ENCODE measurements at places on chromosomes 1 and 21.

- DNase-seq: no peak
Observed at GRCh38 chr21:36874665-36875064, 91.8 kb downstream of the HLCS start.

- DNase-seq: no peak
Observed at GRCh38 chr1:21192284-21192683, 15.6 kb upstream of the EIF4G3 start.

DNA sequence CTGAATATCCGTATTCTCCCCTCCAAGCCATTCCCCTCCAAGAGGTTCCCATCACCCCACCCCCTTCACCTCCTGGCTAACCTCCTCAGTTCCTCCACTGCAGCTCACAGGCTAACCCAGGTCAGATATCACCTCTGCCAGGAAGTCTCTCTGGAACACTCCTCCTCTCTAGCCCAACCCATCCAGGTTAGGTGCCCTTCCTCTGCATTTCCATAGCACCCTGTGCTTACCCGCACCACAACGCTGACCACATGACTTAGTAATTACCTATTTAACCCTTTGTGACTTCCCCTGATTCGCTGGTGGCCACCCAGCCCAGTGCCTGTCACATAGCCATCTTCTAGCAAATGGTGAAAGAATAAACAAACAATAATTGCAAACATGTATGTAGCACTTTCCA, 49.5 kb upstream of the IFFO2 start:
- DNase-seq: no peak

GRCh38 chr1:183915625-183916510, 110.9 kb downstream of the RGL1 start:
- DNase-seq: peak; percentile 75

- no peak for DNase-seq
Observed at GRCh38 chr21:46100020-46100419, 2.1 kb downstream of the COL6A2 start.

- DNase-seq: no peak
Observed at GRCh38 chr1:68128157-68128556, 77.7 kb upstream of the DIRAS3 start.

DNA sequence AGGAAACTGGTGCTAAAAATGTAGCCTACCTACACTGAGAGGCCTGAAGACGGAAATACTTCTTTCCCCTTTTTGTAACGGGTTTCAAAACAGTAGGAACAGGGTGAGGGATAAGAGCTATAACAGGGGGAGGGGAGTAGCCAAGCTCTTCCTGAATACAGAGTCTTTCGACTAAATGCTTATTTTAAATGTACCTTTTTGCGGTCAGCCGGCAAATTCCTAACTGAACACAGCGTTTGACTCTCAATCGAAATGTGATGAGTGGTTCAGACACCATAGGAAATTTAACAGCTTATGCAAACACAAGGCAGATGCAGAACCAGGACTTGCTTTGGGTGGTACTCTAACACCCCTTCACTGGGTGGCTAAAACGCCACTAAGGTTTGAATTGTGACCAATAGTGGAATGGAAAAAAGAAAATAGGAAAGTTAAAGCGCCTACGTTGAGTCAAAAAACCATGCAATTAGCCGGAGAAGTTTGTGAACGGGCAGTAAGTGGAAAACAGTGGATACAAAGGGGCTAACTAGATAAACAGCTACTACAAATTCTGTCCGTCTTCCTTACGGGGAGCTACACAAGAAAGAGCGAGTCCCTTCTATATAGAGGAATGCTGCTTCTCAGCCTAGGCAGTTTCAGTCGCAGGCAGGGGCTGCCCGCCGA, 1.7 kb downstream of the EGLN1 start:
- no peak for DNase-seq

DNA sequence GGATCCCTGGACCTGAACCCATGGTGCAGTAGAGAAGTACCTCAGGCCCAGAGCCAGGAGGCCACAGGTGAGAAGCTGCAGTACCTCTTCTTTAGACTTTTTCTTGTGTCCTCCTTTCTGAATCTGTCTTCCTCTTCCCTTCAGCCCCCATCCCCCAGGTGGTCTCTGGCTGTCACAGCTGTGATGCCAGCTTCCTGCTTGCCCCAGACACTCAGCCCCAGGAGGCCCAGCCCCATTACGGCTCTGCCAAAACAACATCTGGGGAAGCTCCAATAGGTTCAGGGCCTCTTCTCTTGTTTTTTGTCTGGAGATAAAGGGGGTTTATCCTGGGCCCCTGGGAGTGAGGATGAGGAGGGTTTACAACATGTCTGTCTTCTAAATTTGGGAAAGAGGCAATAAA, 9.5 kb upstream of the BTG2 start:
- DNase-seq: no peak

GRCh38 chr1:168945870-168946269, 160.6 kb upstream of the ATP1B1 start:
- DNase-seq: no peak

DNA sequence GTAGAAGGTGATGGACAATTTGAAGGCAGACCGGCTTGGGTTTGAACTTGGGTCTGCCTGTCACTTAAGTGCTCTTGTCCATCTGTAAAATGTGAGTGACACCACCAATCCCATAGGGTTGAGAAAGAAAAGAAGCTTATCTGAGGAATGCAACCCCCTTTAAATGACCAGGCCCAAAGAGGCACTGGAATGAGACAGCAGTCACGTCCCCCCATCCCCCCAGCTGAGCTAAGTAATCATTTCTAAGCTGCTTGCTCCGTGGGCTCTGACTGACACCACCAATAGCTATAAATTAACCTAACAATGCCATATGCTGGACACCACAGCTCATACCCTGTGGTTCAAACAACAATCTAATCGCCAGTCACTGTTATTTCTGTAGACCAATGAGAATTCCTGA, 15.1 kb downstream of the LCA5L start:
- no peak for DNase-seq

DNA sequence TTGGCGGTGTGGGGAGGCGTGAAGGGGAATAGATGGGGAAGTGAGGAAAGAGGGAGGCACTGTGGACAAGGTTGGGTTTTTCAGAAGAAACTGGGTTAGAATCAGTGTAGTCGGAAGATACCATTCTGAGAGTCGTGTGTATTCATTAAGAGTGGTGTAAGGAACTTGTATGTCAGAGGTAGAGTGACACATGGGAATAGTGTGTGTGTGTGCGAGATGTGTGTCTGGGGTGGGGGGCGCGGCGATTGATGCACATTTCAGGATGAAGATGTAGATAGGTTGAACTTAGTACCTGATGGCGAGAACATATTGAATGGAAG, 878 bp downstream of the SMG7 start:
- no peak for DNase-seq

GRCh38 chr1:45325851-45326506, 716 bp upstream of the HPDL start:
- DNase-seq: no peak

DNA sequence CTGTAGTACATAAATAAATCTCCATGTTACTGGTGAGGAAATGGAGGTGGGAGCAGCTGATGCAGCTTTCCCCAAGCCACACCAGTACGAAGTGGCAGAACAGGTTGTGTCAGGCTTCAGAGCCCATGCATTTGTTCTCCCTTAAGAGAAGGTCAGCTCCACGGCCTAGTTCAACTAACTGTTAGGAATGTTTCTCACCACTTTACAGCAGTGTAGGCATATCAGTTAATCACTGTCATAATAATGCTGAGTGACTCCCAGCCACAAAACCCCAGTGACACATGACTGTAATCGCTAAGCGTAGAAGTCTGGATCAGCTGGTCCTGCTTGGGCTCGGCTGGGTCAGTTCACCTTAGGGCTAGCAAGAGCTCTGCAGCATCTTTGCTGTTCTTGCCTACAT, 90.4 kb downstream of the VPS26C start:
- no peak for DNase-seq

GRCh38 chr1:57411262-57411661, 12.6 kb downstream of the DAB1 start:
- DNase-seq: no peak

DNA sequence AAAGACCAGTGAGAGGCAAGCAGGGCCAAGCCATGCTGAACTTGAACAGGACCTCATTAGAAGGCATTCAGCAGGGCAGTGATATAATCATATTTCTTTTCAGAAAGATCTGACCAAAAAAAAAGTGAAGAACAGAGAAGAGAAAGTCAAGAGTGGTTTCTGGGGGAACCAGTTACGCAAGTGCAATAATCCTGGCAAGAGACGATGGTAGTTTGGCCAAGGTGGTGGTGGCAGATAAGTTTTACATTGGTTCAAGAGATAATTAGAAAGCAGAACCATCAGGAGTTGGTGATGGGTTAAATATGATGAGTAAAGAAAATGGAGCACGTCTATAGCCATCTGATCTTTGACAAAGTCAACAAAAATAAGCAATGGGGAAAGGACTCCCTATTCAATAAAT, 54.3 kb downstream of the ZSWIM5 start:
- no peak for DNase-seq

DNA sequence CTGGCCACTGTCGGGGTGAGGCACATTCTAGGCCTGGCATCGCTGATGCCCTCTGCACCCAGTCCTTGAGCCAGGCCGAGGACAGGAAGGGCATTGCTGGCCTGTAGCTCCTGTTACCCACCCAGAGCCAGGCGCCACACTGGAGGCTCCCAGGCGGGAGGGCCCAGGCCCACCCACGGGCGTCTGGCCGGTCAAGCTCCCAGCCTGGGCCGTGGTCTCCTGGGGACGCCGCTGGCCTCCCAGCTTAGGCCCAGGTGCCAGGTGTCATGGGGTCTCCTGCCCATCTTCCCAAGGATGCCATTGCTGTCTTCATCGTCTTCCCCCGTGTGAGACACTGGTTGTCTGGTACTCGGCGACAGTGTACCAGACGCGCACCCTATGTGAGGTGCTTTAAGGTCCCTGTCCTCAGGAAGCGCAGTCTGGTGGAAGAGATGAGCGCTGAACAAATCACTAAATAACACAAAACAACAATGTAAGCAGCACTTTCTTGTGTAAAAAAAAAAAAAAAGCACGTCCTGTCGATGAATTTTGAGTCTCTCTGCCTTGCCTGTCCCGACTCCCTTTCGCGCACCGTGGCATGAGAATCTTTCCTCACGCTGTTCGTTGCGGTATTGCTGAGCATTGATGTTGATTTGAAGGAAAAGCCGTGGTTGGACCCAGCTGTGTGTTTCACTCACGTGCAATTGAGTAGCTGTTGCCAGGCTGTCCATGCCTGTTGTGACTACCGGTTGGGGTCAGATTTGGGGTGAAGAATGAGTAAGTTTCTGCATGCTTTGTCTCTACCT, 27.0 kb upstream of the TRAPPC10 start:
- DNase-seq: no peak
